ENCODE measurements at places on chromosomes 16 and 17. TPM values are rescaled to one million over a fixed set of nuclear protein-coding genes. Genes with fewer than 3 reads are reported as not detected.

The G6PC1 gene
- polyA plus RNA-seq, result not detected

The P2RX1 gene
- not detected for polyA plus RNA-seq

The DPEP1 gene
- not detected for polyA plus RNA-seq

The CHRNE gene
- polyA plus RNA-seq, result 0.23 TPM

The PIK3R5 gene
- polyA plus RNA-seq, result 71.6 TPM

The KRT26 gene
- polyA plus RNA-seq, result not detected

The ANKRD13B gene
- 0.35 TPM for polyA plus RNA-seq

The HSPB9 gene
- polyA plus RNA-seq, result not detected
